ENCODE measurements at places on chromosomes 12 and 14.

GRCh38 chr14:56138928-56139327 is 20.7 kb downstream of the PELI2 start:
- DNase-seq: no peak

GRCh38 chr12:106980944-106981343 is 6.0 kb downstream of the MTERF2 start:
- DNase-seq: no peak

GRCh38 chr12:82723891-82724290 is 37.2 kb downstream of the TMTC2 start:
- no peak for DNase-seq

- DNase-seq: no peak
Measured at GRCh38 chr12:52791271-52792184, 4.4 kb downstream of the KRT3 start.

DNA sequence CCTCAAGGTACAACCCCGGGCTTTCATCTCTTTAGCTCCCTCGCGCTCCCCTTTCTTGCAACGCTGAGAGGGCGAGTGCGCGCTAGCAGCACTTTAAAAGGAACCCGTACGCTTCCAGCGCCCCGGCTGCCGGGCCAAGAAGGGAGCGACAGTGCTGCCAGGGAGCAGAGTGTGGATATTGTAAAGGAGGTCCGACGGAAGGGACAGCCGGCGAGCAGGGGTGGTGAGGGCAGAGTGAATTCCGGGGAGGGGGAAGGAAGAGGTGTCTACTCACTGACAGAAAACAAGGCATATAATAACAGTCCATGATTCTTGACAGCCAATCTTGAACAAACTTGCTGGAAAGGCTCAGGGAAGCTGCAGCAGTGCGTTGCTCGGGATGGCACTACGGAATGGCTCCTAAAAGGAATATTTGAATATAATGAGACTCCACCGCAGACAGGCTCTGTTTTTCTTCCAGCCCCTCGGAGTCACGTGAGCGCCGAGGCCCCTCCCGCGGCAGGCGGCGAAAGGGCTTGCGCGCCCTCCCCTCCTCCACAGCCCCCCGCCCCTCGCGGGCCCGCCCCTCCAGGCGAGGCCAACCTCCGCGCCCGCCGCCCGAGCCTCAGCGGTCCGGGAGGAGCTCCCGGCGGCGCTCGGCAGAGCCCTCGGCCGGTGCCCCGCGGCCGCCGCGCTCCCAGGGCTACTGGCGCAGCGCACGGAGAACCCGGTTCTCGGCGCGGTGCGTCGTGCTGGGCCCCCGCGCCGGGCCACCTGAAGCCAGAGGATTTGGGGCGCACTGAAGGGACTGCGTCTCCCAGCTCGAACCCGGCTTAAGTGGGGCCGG is 3.4 kb downstream of the BMP4 start:
- DNase-seq: no peak

DNA sequence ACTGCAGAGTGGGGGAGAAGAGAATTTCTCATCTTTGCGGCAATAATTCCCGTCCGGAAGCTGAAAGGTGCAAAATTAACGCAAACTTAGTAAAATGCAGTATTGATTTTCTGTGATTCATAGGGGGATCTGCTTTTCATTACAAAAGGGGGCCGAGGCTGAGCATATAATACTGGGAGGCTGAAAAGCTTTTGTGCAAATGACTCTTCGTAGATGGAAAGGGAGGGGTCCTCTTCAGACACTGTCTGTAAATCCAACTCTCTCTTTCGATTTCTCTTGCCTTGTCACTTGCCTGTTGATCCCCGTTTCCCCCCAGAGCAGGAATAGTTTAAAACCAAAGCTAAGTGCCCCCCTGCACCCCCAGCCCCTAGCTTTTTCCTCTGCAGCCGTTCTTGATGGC is 258.2 kb downstream of the VRK1 start:
- no peak for DNase-seq

Data from activated CD8-positive, alpha-beta memory T cell treated with anti-CD3 and anti-CD28 coated beads for 24 hours (primary cell).